Hematopoietic multipotent progenitor cell treated with erythropoietin and hydrocortisone succinate and interleukin-3 and kit ligand, for 8 days (in vitro differentiated cells): ENCODE measurements at places on chromosomes 3 and 15.

GRCh38 chr3:61890586-61890985, 329.2 kb downstream of the PTPRG start:
- no peak for DNase-seq

GRCh38 chr15:98419173-98419780, 229.1 kb upstream of the IGF1R start:
- no peak for DNase-seq

- peak; percentile 69 for DNase-seq
These were observed 3.0 kb downstream of the DUOXA1 start for GRCh38 chr15:45126535-45127158.

DNA sequence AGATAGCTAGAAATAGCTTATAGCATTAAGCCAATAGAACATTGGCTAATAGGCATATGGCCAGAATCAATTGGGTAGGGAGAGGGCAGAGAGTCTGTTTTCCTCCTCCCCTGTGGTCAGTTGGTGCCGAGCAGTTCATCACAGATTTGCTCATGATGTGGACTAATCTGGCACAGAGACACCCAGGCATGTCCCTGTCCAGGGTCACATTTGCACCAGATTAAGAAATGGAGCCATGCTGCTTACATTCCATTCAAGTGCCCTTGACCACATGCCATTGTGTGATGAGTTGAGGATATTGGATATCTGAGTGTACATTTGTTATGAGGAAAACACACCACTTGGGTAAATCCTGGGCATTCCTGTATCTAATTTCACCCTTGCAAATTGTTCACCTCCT, 53.4 kb downstream of the USP13 start:
- DNase-seq, result no peak

DNA sequence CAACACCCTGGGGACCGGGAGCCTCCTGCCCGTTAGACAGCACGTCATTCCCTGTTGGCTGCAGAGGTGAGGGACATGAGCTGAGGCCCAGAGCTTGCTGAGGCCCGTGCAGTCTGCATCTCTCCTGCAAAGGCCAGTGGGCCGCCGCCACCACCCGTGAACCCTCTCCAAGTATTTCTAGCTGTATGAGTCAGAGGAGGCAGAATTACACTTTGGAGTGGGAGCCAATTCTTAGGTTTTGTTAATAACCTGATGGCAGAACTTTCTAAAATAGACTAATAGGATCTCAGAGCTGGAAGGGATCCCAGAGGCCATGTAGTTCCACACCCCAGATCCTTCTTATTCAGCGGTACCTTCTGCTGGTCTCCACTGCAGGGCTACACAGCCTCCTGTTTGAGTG, 335.2 kb upstream of the CTDSPL start:
- DNase-seq, result no peak

- no peak for DNase-seq
These were observed 70.0 kb downstream of the UBE3A start for GRCh38 chr15:25368850-25369249.

DNA sequence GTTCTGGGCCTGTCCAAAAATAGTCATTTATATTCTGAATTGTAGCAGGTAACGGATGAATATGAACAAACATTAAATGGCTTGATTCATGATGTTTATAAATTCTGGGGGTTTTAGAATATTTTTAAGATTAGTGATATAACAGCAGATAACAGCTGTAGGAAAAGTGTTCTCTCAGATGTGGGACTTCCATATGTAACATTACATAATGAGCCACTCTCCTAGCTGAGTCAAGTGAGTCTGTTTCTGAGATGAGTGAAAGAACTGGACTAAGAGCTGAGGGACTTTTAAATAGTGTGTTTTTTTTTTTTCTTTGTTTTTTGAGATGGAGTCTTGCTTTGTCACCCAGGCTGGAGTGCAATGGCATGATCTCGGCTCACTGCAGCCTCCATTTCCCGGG, 13.9 kb downstream of the YEATS2 start:
- no peak for DNase-seq

DNA sequence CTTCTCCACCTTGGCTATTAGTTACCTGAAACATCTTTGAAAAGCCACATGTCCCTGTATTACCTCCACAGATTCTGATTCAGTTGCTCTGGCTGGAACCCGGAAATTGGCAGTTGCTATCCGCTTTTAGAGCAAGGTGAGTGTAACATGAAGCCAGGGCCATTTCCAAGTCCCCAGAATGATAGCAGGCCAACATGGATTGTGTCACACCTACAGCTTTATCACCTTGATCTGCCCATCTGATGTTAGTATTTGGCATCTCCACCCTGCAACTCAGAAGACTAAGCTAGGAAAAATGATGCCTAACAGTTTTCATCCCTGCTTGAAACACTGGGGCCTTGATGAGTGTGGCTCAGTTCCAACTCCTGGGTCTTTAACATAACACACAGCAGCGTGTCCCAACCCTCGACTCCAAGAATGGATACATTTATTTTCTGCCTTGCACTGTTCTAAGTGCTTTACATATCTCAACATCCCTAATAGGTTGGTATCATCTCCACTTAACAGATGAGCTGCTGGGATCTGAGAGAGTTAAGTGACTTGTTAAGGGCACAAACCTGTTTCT, 21.3 kb upstream of the NUDT16 start:
- DNase-seq, result no peak

DNA sequence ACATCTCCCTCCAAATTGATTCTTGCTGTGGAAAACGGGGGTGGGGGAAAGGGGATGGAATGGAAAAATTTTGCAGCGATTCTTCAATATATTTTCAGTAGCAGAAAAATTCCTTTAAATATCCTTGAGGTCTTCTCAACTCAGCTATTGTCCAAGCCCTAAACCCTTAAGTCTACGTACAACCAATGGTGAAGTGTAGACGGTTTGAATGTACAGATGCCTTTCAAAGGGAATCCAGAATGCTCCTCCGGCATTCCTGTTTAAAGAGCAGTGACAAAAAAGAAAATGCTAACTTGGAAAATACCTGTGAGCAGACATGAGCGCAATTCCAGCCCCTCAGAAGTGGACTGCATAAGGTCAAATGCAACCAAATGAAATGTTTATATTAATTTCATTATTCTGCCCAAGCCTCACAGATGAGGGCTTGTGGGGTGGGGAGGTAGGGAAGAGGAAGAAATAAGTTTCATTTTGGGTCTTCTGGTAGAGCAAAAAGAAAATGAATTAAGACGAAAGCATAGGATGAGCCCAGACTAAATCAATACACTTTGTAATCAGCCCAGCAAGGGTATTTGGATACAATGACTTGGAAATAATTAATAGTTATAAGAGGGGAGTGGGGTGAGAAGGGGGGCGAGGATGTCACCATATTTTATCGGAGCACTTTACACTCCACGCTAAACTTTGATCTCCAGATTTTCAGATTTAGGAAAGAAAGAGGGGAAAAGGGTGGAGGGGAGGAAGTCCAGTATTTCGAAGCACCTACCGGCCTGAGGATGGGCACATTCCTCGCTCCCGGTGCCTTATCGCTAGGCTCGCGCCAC, 2.7 kb downstream of the FOXP1 start:
- DNase-seq, result no peak

- DNase-seq, result no peak
These were observed 3.9 kb downstream of the FOXL2 start for GRCh38 chr3:138942861-138943623.

GRCh38 chr15:93072411-93073394, 16.3 kb downstream of the RGMA start:
- DNase-seq, result no peak

GRCh38 chr15:98838387-98839259, 169.0 kb downstream of the PGPEP1L start:
- DNase-seq, result no peak

DNA sequence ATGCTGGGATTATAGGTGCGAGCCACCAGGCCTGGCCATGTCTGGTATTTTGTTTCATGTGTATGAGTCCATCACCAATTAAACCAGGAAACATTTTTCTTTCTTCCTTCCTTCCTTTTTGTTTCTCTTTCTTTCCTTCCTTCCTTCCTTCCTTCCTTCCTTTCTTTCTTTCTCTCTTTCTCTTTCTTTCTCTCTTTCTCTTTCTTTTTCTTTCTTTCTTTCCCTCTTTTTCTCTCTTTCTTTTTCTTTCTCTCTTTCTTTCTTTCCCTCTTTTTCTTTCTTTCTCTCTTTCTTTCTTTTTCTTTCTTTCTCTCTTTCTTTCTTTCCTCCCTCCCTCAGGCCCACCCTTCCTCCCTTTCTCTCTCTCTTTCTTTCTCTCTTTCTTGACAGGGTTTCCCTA, 83.4 kb downstream of the SLC9A9 start:
- no peak for DNase-seq

DNA sequence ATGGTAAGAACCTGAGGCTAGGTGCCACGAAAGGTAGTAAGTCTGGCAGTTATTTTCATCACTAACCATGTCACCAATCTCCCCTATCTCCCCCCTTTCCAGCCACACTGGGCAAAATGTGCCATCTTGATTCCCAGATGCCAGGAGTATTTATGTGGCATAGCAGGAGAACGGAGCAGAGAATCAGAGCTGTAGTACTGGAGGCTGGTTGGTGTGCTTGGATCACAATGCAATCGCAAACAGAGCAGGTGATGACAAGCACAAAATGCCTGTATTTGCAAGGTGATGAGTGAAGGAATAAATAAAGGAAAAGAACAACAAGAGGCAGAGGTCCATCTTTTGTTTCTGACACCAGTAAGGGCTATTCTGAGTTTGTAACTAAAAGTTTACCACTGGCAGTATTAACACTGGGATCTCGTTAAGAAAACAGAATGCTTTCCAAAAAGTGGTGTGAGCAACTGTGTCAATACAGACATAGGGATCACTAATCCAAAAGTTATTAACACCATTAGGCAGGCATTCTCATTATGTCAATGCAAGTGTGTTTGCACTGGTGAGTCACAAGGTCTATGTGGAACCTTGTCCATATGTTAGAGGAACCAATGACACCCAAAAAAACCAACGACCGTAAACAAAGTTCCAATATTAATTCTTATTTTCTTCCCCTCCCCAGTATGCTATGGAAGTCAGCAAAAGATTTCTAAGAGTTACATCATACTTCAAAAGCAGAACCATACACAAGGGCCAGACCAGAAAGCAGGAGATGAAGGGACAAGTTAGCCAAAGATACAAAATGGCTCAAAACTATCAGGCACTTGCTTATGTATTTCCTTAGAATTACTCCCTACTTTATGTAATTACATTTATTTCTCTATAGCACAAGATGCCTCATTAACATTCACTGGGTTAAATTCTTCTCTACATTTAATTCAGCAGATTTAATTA, 556.6 kb downstream of the FOXP1 start:
- DNase-seq, result no peak

GRCh38 chr3:195187609-195188425, 83.1 kb downstream of the XXYLT1 start:
- peak; percentile 22 for DNase-seq

DNA sequence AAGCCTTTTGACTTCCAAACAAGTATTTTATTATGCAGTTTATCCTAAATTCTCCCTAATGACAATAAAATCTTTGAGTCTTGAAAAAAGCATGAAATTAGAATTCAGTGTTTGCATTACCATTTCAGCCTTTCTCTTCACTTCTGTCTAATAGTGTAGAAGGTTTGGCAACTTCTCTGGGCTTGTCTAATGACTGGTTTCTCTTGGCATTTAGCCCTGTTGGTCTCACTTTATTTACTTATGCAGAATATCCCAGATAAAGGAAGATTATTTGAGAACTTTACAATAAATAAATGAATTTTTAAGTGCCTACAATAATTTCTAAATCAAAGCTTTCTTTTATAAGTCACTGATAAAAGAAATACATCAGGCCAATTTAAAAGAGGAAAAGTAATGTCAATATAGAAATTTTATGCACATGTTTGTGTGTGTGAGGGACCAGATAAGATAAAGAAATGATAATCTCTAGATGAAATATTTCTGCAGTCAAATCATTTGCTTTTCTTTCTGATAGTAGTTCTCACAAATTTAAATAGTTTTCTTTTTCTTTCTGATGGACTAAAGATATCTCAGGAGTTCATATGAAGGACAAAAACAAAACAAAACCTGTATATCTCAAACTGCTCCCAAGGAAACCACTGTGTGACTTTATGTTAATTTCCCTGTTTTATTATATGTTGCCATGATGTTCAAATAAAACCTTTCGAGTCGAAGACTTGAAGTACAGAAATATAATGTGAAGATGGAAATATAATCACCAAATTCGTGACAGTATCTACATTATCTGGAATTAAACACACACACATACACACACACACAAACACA, 533.1 kb upstream of the CBLB start:
- DNase-seq, result no peak

GRCh38 chr15:98035134-98035533, 74.6 kb downstream of the ARRDC4 start:
- DNase-seq, result no peak

DNA sequence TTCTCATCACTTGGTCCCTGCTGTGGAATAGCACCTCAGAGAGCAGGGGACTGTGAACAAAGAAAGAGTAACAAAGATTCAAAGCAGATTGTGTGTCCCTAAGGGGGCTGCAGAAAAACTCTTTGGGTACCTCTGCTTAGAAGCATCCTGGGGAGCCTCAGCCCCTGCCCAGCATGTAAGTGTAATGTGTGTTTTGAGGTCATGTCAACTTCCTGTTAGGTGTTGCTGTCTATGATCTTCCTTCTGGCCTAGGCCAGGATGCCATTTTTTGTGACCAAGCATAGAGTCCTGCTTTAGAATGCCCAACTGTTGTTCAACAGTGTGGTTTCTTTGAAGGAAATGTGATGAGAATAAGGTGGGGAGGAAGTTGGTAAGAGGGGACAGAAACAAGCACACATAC, 77.1 kb upstream of the BCL6 start:
- no peak for DNase-seq

- no peak for DNase-seq
These were observed 50.8 kb downstream of the PLOD2 start for GRCh38 chr3:146110161-146110560.

GRCh38 chr15:76274226-76274625, 37.0 kb downstream of the ETFA start:
- no peak for DNase-seq

DNA sequence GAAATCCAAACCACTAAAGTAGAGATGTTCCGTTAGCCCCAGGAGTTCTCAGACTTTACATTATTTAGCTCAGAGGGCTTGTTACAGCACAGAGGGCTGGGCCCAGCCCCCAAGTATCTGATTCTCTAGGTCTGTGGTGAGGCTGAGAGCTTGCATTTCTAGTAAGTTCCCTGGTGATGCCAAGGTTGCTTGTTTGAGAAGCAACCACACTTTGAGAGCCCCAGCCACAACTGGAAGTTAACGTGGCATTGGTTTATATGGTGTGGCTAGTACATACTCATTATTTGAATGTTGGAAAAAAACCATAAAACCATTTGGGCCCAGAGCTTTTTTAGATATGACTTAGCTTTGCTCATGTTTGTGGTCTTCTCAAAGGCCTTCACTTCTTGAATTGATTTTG, 35.9 kb downstream of the PRR23E start:
- DNase-seq, result no peak

DNA sequence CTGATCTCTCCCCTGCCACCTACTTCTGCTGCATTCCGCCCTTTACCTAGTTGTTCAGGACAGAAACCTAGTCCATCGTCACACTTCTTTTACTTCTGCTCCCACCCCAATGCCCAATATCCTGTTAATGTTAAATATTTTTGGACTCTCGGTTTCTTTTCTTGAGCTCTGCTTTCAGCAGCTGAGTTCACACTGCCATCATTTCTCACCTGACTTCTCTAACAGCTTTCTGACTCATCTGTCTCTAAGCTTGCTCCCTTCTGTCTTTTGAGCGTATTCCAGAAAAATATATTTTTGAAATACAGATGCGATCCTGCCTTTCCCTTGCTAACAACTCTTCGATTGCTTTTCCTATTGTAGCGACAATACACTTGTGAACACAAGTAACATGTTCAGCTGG, 183.4 kb downstream of the KLHL25 start:
- DNase-seq, result no peak
